NCI-H2227 treated with DMSO at 0.1 percent for 48 hours (cell line): ENCODE measurements at places on chromosomes 7 and 10.

DNA sequence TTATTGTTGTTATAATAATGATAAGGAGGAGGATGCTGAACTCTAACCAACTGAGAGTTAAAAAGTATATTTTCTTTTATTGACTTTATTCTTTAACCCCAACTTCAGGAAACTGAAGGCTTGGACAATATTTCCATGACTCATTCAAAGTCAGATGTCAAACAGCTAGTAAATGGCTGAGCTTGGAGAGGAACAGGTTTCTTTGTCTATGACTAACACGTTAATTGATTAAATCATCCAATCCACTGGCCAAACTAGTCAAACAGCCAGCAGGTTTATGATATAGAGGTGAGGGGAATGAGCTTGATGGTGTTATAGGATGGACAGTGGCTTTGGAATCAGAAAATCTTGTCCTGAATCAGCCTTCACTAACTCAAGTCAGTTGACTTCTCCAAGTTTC is 119.1 kb upstream of the WDR11 start:
- DNase-seq = no peak

DNA sequence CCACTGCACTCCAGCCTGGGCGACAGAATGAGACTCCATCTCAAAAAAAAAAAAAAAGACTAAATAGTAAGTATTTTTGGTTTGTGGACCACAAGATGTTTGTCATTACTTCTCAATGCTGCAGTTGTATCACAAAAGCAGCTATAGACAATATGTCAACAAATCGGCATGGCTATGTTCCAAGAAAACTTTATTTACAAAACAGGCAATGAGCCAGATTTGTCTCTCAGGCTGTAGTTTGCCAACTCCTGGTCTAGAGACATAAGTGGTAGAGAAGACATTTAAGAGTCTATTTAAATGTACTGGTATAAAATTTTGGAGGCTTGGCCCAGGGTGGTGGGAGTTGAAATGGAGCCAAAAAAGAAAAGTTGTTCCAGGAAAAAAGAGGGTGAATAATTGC is 185.8 kb downstream of the SORCS1 start:
- no peak for DNase-seq

GRCh38 chr7:81355911-81356310 is 413.9 kb downstream of the HGF start:
- DNase-seq = no peak

DNA sequence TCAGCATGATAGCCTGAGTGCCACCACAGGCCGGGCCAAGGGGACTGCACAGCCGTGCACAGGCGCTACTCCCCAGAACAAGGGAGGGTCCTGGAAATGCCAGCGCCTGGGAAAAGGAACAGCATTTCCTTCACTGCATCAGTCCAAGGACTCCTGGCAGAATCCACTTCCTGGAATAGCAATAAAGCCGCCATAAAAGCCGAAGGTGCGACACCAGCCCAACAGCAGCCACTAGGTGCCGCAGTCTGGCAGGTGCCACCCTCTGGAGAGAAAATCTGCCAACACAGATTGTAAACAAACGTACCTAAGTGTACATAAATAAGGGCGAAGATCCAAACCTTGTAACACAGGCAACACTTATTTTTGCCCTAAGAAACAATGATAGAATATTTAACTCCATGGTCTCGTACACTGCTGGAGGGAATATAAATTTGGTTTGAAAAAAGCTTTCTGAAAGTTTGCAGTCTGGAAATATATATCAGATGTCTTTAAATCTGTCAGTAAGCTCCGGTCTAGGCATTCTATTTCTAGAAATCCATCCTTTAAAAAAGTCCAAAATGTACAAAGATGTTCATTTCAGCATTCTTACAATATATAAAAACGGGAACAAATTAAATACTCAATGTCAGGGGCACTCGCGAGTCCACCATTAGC is 22.2 kb downstream of the VOPP1 start:
- no peak for DNase-seq

DNA sequence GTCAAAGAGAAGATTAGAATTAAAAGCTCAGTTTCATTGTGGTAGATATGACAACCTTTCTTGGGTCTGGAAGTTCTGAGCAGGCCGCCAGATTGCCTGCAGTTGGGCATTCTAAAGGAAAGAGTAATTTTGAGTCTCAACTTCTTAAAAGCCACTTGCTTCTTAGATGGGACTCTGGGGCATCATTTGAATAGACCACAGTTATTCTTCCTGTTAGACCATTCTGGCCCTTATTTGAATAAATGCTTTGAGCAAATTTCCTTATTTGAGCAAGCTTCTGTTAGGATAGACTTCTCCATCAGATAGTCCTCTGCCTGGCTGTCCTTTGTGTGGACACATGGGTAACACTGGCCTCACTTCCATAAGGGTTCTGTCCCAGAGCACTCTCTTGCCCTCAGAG is 40.2 kb downstream of the SND1 start:
- DNase-seq = no peak

DNA sequence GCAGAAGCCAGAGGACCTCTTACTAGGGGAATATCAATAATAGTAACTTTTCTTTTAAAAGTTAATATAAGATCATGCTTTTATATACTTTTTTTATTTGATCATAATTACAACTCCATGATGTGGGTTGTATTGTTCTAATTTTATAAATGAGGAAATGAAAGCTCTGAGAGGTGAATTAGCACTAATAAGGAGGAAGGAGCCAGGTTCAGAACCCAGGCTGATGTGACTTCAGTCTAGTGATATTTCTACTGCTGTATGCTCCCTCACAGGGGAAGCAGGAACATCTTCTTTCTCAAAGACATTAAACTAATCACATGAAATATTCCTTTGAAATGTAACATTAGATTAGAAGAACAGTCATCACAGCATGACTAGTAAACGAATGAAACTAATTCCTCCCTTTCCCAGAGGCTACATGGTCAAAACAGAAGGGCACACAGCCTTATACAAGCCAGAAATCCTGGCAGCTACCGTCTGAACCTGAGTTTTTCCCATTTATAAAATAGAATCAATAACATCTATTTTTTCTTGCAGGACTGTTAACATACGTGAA is 81.4 kb upstream of the GJD4 start:
- no peak for DNase-seq

DNA sequence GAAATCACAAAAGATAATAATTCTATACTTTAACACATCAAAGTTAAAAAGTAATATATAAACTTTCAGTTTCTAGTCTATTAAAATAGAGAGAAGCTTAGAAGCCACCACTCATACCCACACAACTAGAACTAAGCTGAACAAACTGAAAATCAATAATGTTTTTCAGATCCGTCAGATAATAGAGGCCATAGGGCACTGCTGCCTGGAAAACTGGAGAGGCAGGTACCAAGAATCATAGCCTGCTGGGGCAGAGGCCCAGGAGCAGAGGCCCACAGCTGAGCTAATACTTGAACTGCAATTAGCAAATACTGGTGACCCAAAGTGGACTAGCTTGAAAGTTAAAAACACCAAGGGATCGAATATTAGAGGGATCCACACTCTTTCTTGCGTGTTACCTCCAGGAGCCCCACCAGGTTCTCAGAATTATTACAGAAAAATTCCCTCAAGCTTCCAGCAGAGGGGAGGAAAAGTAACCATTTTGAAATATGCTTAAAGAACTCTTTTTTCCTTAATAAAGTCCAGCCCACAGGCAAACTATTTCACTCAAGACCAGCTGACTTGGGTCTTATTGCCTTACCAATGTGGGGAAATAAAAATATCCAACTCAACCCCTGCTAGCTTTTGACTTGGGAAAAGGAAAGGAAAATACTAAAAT is 774.1 kb upstream of the IGFBP3 start:
- no peak for DNase-seq

DNA sequence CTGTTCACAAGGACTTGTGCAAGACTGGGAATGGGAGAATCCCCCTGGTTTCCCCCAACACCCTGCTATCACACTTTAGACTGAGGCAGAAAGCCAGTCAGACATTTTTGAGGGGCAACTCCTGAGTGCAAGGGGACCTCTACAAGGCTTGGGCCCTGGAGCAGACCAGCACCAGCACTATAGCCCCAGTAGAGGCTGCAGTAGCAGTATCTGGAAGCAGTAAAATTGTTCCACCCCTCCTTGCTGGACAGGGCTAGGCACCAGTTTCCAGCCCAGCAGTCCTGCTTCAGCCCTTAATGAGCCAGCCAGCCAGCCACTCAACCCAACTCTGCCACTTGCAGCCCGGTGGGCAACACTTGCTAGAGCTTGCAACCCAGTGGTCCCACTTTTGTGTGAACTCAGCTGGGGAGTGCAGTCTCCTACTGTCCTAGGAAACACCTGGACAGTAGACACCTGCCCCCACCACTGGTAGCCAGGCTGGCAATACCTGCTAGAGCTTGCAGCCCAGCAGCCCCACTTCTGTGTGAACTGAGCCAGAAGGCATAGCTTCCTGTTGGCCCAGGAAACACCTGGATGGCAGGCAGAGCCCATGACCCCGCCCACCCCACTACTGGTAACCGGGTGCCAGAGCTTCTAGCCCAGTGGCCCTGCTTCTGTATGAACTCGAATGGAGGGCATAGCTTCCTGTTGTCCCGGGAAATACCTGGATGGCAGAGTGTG is 65.0 kb downstream of the FBXL13 start:
- no peak for DNase-seq

GRCh38 chr10:70232155-70232858 is 922 bp downstream of the PPA1 start:
- DNase-seq = peak; percentile 10

- peak; percentile 90 for DNase-seq
Observed at GRCh38 chr7:94436018-94436604, 41.4 kb downstream of the COL1A2 start.

- DNase-seq = no peak
Observed at GRCh38 chr7:32257621-32258020, 187.4 kb upstream of the PDE1C start.

GRCh38 chr7:43669286-43670081 is 59.8 kb downstream of the COA1 start:
- DNase-seq = no peak

GRCh38 chr7:34406848-34407530 is 251.0 kb upstream of the NPSR1 start:
- no peak for DNase-seq

GRCh38 chr7:100472854-100473499 is 6.0 kb downstream of the TSC22D4 start:
- DNase-seq = no peak

GRCh38 chr10:17984056-17984455 is 32.3 kb downstream of the SLC39A12 start:
- DNase-seq = no peak

DNA sequence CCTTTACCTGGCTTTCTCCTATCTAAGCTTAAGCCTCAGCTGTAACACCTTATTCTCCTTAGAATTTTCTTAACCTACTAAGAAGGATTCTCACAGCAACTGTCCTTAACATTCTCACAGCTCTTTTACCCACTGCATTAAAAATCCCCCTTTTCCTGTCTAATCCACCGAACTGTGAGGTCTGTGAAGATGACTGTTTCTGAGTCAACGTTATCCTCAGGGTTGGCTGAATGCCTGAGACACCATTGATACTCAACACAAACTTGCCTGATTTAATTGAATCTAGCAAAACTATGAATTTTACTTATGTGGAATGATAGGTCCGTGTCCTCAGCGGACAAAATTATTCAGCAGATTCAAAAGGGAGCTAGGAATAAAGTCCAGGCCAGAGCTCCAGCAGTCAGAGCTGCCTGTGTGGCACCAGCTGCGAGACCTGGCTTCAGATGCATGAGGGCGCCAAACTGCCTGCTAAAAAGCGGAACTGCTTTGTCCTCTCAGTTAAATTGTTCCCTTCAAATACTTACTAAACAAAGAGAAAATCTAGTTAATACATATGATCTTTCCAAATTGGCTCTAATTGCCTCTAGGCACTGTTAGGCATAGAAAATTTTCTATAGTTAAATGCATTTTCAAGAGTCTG is 33.4 kb upstream of the VWDE start:
- peak; percentile 60 for DNase-seq

DNA sequence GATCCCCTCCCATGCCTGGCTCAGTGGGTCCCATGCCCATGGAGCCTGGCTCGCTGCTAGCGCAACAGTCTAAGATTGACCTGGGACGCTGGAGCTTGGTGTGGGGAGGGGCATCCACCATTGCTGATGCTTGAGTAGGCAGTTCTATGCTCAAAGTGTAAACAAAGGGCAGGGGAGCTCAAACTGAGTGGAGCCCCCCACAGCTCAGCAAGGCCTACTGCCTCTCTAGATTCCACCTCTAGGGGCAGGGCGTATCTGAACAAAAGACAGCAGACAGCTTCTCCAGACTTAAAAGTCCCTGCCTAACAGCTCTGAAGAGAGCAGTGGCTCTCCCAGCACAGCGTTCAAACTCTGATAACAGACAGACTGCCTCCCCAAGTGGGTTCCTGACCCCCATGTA is 31.2 kb upstream of the FFAR4 start:
- DNase-seq = no peak

DNA sequence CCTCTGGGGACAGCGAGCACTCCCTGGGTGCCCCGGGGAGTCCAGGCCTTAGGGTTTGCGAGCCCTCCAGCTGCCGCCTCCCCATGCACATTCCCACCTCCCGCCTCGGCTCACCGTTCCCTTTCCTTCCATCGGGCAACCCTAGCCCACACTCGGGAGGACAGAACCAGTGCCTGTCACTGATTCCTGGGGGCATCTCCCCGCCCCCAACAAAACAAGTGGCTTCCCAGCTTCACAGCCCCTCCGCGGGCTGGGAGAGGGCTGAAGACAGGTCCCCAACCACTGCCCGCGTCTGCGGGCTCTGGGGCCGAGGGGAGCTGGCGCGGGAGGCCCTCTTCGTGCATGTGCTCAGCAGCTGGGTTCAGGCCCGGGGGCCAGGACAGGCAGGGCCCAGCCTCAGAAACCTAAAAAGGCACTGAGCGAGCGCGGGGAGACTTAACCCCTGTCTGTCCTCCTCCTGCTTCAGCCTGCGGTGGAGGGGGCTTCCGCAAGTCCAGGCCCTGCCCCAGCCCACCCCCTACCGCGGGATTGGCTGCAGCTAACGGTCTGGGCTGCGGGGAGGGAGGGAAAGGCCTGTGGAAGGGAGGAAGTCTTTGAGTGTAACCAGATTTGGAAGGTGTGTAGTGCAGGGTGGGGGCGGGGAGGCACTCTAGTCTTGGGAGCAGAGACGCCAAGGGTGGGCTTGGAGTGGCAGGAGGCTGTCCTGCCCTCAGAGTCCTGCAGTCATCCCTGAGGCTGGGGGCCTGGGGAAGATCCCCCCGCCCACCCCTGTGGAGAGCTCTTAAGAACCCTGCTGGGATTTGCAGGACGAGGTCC is 1.2 kb downstream of the FLNC start:
- no peak for DNase-seq

DNA sequence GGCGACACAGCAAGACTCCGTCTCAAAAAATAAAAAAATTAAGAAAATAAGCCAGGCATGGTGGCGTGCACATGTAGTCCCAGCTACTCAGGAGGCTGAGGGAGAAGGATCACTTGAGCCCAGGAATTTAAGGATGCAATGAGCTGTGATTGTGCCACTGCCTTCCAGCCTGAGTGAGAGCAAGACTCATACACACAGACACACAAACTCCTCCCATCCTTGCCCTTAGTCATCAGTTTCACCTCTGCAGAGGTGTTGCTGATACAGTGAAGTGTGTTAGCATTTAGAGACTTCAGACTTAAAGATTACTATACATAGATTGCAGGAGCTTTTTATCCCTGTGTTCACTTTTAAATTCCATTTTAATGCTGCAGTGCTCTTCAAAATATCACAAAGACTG is 5.5 kb upstream of the H2AZ2 start:
- DNase-seq = no peak
